GM04504 (cell line): ENCODE measurements at places on chromosomes 1 and 21.

DNA sequence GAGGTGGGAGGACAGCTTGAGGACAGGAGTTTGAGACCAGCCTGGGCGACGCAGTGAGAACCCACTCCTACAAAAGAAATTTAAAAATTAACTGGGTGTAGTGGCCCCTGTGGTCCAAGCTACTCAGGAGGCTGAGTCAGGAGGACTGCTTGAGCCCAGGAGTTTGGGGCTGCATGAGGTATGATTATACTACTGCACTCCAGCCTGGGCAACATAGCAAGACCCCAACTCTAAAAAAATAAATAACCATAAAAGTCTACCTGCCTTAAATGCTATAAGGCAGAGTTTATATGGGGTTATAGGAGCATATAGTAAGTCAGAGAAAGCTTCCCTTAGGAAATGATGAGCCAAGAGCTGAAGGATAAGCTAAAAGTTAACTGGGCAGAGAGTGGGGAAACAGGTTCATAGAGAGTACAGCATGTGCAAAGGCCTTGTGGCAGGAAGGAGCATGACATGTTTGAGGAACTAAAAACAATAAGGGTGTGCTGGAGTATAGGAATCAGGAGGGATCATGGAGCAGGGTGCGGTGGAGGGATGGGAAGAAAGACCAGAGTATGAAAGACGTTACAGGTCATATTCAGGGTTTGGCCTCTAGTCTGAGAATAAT, 68.3 kb downstream of the ADSS2 start:
- no peak for DNase-seq

DNA sequence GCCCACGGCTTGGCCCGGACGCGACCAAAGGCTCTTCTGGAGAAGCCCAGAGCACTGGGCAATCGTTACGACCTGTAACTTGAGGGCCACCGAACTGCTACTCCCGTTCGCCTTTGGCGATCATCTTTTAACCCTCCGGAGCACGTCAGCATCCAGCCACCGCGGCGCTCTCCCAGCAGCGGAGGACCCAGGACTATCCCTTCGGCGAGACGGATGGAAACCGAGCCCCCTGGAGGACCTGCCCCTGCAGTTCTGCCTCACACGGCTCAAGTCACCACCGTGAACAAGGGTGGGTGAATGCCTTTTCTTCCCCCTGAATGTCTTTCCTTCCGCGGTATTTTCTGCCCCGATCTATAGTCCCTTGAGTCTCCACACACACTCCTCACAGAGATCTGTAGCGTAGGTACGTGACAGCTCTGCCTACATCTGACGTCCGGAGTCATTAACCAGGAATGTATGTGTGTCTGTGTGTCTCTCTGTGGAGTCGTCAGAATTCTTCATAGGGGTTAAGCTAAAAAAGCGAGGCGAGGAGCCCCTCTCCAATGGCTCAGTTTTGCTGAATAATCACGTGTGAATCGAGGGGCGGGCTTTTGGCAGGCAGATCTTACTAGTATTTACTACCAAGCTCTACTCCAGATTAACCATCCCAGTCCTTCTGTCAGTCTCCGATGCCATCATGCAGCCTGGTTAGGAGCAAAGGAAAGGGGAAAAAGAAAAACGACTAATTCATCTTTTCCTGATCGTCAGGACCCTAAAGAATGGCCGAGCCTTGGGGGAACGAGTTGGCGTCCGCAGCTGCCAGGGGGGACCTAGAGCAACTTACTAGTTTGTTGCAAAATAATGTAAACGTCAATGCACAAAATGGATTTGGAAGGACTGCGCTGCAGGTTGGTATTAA, at the start of gene CDKN2C:
Gene CDKN2C (plus strand): TSS at position 635 of the 898 bp plus-strand sequence. CDS start 124 bp downstream, at position 759.
- peak; percentile 79 for DNase-seq

DNA sequence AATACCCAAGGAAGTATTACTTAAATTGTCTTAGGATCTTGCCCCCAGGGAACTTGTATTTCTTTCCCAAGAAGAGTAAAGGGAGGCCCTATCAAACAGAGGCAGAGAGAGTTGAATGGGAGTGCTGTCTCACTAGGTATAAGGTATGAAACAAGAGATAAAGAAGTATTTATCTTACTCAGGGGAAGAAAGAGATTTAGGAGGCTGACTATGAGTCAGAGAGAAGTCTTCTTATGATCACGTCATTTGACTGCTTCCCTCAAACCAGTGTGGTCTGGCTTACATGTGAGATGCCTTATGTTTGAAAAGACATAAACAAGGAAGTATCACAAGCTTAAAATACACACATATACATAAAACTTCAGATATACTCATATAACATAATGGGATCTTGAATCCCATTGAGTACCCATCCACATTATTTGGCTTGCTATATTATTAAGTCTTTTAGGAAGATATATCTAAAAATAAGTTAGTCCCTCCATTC, 29.6 kb downstream of the DUSP10 start:
- DNase-seq: no peak

GRCh38 chr1:8154621-8155052, 128.5 kb upstream of the ERRFI1 start:
- no peak for DNase-seq

GRCh38 chr1:193791746-193792145, 605.3 kb upstream of the B3GALT2 start:
- DNase-seq: no peak

DNA sequence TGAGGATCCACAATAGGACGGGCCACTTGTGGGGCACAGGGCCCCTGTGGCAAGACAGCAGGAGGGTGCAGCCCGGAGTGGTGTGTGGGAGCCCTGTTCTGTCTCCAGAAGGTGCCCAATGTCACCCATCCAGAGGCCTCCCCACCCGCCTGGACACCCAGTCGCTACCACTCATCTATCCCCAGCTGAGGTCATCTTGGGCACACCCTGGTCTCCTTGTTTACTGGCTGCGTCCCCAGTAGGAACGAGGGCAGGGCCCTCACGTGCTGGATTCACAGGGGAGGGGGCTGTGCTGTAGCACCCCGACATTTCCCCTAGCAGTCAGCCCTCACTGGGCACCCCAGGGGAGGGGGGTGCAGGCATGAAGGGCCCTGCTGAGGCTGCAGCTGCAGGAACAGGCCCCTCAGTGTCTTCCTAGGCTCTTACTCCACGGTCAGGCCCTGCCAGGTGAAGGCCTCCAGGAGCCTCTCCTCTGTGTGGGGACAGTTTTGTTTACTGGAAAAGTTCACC, 2.3 kb upstream of the TNNT2 start:
- no peak for DNase-seq

- no peak for DNase-seq
Measured at GRCh38 chr1:150001415-150001814, 9.1 kb downstream of the OTUD7B start.

DNA sequence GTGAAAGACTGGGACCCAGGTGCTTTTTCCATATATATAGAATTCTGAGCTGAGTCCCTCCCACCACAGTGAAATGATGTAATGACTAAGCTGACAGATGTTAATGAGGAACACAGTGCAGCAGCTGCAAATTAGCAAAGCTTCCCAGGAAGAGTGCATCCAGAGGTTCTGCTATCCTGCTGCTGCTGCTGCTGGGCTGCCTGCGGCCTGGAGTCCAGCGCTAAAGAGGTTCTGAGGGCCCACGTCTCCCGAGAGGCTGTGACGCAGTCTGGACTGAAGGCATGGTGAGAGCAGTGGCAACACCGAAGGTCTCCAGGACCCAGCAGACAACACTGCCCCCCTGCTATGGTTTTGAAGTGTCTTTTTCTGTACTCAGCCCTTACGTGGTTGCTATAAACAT, 63.9 kb downstream of the URB2 start:
- no peak for DNase-seq

DNA sequence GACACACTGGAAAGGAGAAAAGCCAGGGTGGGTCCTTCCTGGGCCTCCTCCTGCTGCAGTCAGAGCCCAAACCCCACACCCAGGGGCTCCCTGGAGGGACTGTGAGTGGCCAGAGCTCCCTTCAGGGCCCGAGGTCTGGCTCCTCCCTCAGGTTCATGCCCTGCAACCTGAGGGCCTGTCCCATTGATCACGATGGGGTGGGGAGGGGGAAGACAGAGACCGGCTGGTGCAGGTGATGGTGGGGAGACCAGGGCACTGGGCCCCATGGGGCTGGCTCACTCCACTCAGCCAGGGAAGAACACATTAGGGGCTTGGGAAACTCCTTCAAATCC, 30.1 kb upstream of the NPPB start:
- no peak for DNase-seq

GRCh38 chr1:3353876-3354275, 100.6 kb upstream of the ARHGEF16 start:
- DNase-seq: no peak

GRCh38 chr1:37998913-37999429, 6.3 kb downstream of the FHL3 start:
- DNase-seq: no peak

- no peak for DNase-seq
Measured at GRCh38 chr1:221809091-221810029, 67.5 kb upstream of the DUSP10 start.

DNA sequence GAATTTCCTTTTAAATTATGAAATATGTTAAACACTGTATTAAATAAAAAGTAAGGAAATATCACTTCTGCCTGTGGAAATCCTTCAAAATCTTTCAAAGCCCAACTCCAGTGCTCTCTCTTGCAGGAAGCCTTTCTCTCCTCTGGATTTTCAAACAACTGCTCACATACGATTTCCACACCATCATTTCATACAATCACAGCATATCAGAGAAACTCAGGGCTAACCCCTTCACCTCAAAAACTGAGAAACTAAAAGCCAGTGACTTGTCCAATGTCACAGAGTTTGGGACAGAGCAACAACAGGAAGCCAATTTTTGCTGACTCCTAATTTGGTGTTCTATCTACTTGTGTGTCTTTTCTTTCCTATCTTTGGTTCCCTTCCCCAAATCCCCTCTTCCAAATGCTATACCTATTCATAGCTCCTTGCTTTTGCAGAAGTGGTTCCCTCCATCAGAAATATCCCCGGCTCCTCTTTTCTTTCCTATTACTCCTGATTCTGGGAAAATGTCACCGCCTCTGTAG, 12.4 kb upstream of the TAL1 start:
- no peak for DNase-seq

DNA sequence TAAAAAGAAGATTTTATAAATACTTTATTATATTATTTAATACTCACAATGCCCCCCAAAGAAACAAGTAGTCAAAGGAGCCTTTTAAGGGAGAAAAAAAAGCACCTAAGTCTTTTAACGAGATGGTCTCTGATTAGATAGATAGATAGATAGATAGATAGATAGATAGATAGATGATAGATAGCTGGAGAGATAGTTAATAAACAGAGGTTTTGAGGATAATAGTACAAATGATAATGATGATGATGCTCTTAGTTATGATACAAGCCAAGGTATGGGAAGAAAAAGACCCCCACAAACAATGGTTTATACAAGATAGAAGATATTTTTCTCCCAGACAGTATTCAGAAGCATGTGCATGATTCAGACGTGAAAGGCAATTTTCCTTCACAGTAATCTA, 14.6 kb upstream of the EDEM3 start:
- DNase-seq: no peak

DNA sequence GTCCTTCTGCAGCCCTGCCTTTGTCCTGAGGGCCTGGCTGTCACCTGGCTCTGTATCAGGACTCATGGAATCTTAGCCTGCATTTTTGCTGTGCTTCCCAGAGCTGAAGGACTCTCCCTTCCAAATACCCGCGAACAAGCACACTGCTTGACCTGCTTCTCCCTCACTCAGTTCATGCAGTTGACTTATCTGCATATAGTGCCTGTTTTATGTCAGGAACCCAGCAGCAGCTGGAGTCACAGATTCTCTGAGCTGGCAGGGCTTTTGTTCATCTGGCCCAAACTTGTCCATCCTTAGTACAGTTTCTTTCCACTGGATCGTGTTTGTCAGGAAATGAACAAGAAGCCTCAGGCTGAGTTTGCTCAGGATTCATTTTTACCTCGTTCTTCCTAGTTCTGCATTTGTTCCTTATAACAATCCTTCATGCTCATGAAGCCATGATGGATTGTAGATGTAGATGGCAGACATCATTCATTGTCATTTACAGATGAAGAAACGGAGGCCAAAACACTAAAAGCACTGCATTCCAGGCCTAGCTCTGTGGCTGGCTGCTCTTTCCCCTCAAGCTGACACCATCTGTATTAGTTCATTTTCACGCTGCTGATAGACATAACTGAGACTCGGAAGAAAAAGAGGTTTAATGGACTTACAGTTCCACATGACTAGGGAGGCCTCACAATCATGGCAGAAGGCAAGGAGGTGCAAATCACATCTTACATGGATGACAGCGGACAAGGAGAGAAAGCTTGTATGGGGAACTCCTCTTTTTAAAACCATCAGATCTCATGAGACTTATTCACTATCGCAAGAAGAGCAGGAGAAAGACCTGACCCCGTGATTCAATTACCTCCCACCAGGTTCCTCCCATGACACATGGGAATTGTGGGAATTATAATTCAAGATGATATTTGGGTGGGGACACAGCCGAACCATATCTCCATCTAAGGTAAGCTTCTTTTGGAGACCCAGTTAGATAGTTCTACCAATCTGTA, 150.9 kb downstream of the HIVEP3 start:
- DNase-seq: no peak

- DNase-seq: no peak
Measured at GRCh38 chr1:56330391-56331026, 248.9 kb downstream of the PLPP3 start.

DNA sequence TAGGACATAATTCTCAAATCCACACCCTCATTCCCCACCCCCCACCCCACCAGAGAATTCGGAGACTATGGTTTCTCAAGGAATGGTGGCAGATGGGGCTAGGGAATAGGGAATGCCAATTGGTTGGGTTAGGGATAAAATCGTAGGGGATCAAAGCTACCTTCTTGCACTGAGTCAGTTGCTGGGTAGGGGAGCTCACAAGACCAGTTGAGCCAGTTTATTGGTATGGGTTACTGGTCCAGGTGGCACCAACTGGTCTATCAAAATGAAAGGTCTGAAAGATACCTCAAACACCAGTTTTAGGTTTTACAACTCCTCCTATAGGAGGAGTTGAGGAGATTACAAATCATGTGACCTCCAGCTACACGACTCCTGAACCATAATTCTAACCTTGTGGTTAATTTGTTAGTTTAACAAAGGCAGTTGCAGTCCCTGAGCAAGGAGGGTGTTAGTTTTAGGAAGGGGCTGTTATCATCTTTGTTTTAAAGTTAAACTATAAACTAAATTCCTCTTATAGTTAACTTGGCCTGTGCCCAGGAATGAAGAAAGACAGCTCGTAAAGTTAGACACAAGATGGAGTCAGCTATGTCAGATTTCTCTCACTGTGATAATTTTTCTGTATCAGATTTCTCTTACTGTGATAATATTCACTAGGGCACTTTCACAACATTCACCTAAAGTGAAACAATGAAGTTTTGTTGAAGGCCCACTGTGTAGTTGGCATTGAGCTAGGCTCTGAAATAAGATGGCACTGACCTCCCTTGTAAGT, 2.5 kb downstream of the SHISAL2A start:
- no peak for DNase-seq

- DNase-seq: no peak
Measured at GRCh38 chr1:5164158-5164557, 509.7 kb downstream of the AJAP1 start.

DNA sequence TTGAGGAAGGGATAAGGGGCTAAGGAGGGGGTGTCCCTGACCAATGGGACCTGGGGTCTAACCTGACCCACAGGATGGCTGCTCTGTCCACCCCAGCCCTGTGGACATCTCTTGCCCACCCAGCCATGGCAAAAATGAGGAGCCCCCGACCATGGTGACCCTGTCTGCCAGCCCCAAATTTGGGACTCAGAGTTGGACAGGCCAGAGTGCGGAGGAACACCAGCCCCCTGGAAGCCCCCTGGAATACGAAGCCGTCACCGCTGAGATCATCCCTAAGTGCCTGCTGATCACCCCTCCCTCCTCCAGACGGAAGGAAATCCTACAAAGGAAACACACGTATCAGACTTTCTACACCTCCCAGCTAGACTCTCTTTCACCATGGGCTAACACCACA, 119.3 kb downstream of the SIK1 start:
- DNase-seq: no peak
